ENCODE measurements at places on chromosomes 2 and 18.

DNA sequence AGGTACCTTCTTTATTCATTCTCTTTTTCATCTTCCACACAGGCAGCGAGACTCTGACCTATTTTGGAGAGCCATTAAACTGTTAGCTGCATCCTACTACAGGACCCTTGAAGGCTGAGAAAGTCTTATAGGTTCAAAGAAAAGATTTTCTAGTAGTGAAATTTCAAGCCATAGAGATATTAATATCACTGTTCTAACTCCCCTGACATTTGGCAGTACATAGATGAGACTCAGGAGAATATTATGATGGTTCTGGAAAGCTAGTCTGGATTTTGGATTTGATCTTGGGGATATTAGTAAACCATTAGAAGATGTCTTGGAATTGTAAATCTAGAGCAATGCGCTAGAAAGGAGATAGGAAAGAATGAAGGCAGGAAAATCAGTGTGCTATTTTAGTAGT is 1.3 kb upstream of the ITPRID2 start:
- no peak for DNase-seq

DNA sequence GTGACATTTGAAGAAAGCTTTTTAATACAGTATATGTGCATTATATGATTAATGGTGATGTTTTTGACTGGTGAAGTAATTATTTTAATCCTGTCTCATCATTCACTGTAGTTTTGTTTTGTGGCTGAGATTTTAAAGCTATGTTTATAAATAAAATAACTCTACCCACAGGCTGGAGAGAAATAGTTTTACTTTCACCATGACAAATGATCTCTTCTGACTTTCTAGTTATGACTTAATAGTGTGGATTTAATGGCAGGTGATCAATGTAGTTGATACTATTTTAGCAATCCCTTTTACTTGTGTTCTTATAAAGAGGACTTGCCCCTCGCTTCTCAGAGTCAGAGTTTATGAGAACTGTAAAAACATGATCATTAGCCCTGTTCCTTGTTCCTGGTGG is 289.5 kb upstream of the SIX3 start:
- no peak for DNase-seq

DNA sequence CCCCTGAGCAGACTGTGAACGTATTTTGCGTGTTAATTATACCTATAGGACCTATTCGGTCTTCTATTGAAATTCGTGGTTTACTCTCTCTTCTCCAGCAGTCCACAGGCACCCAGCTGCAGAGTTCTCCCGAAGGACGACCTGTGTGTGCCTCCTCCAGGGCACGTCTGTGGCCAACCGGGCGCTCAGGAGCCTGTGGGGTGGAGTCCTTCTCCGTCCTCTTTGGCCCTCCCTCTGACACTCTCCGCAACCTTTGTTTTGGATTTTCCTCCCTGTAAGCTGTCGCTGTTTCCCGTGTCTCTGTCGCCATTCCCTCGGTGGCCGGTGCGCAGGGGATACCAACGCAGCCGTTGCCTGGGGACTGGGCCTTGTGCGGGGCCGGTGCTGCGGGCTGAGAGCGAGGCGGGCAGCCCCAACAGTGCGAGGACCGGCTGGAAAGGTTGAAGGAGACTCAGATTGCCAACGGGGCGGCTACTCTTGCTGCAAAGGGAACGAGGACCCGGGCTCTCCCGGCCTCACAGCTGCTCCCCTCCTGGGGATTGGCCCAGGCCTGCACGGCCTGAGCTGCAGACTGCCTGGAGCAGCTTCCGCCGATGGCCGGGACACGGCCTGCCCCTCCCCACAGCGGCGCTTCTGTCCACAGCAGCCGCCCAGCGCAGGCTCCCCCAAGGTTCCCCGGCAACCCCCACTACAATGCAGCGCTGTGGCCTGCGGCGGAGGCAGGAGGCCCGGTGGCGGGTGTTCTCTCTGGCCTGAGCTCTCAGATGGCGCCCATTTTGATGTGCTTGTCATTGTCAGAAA is 221.0 kb downstream of the MTX2 start:
- DNase-seq: no peak

- no peak for DNase-seq
Measured at GRCh38 chr18:9204659-9205058, 68.1 kb downstream of the ANKRD12 start.

- no peak for DNase-seq
Measured at GRCh38 chr2:49332415-49332814, 178.1 kb upstream of the FSHR start.

- DNase-seq: peak; percentile 73
Measured at GRCh38 chr2:172427256-172427989, at the start of gene ITGA6. ITGA6 (plus strand) TSS chr2:172427586.

- DNase-seq: no peak
Measured at GRCh38 chr2:190765386-190766173, 115.0 kb upstream of the GLS start.

- no peak for DNase-seq
Measured at GRCh38 chr2:128427413-128427755, 108.7 kb upstream of the HS6ST1 start.

DNA sequence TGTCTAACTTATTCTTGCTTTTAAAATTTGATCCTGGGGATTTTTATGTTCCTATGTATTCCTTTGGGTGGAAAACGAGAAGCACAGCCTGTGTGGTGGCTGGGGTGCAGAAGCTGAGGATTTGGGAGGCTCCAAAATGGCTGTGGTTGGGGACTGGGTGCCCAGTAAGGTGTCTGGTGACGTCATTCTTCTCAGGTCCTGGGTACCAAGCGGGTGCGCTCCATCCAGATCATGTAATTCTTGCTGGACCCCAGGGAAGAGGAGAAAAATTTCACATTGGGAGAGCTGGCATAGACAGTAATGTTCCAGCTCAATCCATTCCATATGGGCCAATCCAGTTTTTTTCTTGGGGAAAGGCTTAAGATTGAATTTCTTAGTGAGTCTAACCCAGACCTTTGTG is 61.1 kb upstream of the THOC1 start:
- no peak for DNase-seq

DNA sequence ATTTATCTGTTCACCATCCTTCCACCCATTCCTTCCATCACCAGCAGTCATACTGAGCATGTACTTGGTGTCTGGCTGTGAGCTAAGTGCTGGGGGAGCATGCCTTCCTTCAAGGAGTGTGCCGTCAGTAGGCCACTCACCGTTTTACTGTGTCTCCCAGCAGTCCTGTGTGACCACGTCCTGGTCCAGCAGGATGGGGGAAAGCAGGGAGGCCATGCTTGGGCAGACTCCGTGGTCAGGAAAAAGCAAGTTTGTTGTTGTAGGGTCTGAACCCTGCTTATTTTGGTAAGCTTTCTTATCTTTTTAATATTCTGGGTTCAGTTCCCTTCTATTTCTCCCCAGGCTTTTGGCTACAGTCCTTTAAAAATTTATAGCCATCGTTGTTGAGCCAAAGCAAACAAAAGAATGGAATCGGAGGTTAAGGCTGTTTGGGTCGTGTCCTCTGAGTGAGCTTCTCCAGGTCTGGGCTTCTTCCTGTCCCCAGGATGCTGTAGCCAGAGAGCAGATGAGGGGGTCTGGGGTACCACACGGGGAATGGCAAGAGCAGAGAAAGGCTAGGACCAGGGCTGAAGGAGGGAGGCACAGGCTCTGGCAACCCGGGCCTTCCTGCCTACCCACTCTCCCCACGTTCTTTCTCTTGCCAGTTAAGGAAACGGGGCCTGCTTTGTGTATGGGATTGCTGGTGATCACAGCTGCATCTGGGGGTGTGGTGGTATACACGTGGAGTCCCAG is 13.5 kb downstream of the SLC30A3 start:
- no peak for DNase-seq

GRCh38 chr2:37836270-37836669 is 88.8 kb upstream of the RMDN2 start:
- DNase-seq: no peak

GRCh38 chr18:10752382-10752781 is 226.6 kb downstream of the NAPG start:
- no peak for DNase-seq

DNA sequence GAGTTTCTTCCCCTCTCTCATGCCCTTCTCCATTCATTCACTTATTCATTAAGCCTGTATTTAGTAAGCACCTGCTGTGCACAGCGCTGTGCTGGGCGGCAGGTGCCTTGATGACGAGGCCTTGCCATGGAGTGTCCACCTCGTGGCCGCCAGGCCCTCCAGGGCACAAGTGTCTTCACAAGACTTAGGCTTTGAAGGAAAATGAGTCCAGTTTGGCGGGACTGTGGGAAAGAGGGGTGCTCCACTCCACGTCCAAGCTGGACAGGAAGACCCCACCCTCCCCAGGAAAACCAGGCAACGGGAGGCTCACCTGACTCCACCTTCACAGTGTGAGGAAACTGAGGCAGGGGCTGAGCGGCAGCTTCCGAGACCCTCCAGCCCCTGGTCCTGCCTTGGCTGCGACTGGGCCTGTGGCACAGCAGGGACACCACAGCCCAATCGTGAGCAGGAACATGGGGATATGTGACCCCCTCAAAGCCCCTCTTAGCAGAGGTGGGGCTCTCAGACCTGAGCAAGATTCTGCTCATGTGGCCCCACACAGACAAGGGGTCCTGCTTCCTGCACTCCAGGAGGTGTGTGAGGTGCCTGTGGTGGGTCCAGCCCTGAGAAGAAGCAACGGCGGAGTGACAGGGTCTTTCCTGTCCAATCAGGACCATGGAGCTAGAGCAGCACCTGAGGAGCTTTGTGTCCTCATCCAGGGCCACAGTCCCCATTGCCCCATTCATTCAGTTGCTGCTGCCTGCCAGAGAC is 110.3 kb upstream of the ODC1 start:
- DNase-seq: no peak

DNA sequence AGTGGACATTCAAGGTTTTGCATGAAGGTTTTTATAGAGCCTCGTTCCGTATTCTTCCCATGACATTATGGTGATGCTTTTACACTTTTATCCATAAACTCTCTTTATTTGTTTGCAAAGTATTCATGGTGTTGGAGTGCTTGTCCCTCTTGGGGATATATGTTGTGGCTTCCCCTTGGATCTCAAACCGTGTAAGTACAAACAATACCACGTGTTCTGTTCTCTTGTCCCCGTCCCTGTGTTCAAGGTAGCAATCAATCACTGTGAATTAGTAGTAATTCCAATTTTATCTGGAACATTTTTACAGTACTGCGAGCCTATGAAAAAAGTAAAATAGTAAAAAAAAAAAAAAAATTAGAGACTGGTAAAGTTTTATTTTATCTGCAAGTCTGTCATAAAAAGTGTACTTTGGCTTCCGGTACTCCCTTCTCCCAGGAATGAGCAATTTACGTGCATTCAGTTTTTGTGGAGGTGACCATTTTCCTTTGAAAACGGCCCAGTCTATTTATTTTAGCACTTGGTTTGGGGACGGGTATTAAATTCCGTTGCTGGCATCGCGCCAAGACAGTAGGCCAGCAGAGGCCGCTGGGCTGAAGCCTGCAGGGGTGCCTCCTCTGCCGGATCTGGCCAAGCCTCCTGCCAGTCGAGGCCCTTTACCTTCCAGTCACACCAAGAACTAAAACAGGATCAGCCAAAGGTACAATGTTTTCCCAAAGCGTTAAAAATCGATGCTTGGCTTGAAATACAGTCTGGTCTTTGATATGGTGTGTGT is 175.7 kb downstream of the SOCS6 start:
- DNase-seq: no peak

- DNase-seq: no peak
Measured at GRCh38 chr2:129587426-129588064, 391.9 kb upstream of the RAB6C start.
